ENCODE measurements at places on chromosomes 6 and 20.

DNA sequence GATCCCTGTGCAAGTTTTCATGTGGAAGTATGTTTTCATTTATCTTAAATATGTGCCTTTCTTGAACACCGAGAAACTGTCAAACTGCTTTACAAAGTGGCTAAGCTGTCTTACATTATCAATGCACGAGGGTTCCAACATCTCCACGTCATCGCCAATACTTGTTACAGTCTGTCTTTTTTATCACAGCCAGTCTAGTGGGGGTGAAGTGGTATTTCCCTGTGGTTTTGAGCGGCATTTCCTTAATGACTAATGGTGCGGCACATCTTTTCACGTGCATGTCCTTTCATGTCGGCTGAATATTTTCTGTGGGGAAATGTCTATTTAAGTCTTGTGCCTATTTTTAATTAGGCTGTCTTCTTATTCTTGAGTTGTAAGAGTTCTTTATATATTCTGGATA is 280.4 kb downstream of the FOXC1 start:
- DNase-seq, result no peak

- no peak for DNase-seq
Measured at GRCh38 chr20:8718279-8718678, 350.6 kb upstream of the PLCB4 start.

- no peak for DNase-seq
Measured at GRCh38 chr6:72746276-72746675, 124.4 kb downstream of the KCNQ5 start.

GRCh38 chr6:47202644-47203205 is 107.0 kb downstream of the TNFRSF21 start:
- DNase-seq, result no peak

DNA sequence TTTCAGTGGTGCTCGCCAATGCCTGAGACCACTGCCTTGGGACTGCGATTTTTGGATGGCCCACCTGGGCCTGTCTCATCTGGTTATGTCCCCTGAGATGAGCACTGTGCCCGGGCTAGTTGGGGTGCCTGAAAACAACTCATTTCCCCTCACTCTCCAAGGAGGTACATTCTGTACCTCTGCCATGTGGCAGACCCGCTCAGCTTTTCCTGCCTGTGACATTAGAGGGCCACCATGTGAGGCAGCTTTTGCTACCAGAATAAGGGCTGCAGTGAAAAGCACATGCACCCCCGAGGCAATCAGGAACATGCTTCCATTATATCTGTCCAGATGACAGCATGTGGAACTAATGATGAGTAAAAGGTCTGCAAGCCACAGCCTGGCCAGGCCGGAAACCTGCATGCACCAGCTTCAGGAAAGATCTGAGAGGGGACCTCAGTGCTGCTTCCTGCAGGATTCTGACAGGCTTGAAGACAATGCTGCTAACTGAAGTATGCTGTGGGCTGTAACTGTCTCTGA is 11.3 kb upstream of the SRSF6 start:
- DNase-seq, result no peak

DNA sequence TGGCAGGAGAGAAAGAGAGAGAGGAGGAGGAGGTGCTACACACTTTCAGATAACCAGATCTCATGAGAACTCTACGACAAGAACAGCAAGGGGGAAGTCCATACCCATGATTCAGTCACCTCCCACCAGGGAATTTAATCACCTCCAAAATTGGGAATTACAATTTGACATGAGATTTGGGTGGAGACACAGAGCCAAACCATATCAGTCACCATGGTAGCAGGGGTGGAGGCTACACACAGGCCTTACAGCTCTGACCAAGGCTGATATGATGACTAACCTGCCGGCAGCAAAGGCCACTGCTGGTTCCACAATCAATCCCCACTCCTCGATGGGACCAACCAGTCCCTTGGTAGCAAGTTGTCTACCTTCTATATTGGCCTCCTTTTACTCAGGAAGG is 13.6 kb upstream of the RBM24 start:
- no peak for DNase-seq

GRCh38 chr20:10090588-10091166 is 55.9 kb downstream of the ANKEF1 start:
- DNase-seq, result peak; percentile 27

GRCh38 chr6:26475823-26476729 is 18.3 kb downstream of the BTN2A1 start:
- DNase-seq, result no peak

GRCh38 chr6:10541591-10541990 is 20.4 kb downstream of the GCNT2 start:
- DNase-seq, result no peak

GRCh38 chr6:85680388-85680787 is 37.7 kb upstream of the SYNCRIP start:
- no peak for DNase-seq

DNA sequence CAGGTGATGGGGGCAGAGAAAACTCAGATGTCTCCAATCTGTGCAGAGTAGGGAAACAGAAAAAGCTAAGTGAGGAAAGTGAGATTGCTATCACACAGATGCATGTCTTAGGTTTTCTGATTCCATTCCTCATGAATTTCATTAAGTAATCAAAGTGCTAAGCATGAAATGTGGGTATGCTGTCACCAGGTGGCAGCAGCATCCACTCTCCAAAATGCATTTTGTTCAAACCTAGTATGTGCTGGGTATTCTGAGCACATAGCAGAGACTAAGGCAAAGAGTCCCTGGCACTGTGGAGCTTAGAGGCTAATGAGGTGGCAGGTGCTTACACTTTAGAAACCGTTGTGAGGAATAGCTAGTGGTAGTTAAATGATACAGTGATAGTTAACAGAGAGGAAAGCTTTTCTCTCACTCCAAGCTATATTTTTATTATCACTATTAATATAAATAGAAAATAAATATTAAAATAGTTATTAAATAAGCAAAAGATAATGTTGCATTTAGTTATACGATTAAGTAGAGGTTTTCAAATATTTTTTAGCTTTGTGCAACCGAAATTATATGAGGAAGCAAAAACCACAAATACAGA is 179.5 kb downstream of the CDH26 start:
- no peak for DNase-seq

DNA sequence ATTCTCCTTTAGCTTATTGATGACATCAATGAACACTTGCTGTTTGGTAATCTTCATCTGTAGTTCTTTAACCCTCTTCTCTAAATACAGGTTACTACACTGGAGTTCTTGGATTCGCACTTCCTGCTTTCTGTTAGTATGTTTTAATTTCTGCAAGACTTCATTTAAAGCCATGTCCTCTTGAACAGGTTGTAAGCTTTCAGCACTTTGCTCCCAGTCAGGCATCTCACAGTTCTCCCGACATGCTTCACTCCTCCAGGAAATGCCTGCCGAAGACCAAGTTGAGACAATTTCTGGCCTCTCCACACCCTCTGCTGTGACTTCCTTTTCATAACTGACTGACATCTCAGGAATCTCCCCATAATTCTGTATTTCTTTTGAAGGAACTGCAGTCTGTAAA is 15.8 kb downstream of the CAGE1 start:
- no peak for DNase-seq

- no peak for DNase-seq
Measured at GRCh38 chr6:96467814-96468213, 53.8 kb upstream of the UFL1 start.

DNA sequence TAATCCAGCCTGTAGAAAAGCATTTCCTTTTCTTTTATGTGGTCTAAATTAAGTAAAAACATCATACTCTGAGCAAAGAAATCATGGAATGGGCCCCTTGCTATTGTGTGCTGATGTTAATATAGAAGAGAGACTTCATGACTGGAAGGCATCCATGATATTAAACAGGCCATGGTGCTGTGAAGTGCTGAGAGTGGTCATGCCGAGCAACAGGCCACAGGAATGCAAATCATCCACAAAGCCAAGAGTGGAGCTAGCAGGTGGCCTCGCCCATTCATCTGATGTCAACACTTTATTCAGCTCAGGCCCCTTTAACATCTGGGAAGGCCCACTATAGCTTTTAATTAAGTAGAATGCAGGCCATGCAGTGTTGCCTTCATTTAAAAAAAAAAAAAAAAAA is 115.2 kb upstream of the HMGCLL1 start:
- no peak for DNase-seq

DNA sequence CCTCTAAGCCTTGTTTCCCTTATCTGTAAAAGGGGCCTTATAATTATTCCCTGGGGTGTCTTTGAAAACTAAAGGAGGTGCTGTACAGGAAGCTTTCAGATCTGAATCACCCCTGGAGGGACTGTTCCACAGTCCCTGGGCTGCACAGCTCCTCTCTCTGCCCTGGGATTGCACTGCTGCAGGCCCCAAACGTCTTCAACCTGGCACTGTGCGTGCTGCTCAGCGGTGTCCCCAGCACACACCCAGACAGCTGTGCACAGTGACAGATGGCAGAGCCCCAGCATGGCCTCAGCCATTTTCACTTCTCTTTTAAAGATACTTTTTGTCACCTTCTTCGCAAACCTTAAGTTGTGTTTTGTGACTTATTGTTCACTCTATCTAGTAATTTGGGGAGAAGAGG is 50.7 kb upstream of the INSM1 start:
- no peak for DNase-seq

DNA sequence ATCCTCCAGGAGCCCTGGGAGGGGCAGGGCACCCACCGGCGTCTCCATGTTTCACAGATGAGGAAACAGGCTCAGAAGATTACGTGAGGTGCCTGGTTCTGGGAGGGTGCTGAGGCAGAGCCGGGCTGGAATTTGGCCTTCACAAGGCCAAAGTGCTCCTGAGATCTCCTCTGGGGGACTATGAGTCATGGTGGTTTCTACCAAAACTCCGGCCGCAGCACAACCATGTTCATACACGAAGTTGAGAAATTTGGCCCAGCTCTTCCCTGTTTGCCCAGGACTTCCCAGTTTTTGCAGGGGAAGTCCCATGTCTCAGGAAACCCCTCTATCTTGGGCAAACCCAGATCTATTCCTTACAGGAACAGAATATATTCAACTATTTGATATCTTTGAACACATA is 172.9 kb upstream of the CDYL start:
- no peak for DNase-seq

DNA sequence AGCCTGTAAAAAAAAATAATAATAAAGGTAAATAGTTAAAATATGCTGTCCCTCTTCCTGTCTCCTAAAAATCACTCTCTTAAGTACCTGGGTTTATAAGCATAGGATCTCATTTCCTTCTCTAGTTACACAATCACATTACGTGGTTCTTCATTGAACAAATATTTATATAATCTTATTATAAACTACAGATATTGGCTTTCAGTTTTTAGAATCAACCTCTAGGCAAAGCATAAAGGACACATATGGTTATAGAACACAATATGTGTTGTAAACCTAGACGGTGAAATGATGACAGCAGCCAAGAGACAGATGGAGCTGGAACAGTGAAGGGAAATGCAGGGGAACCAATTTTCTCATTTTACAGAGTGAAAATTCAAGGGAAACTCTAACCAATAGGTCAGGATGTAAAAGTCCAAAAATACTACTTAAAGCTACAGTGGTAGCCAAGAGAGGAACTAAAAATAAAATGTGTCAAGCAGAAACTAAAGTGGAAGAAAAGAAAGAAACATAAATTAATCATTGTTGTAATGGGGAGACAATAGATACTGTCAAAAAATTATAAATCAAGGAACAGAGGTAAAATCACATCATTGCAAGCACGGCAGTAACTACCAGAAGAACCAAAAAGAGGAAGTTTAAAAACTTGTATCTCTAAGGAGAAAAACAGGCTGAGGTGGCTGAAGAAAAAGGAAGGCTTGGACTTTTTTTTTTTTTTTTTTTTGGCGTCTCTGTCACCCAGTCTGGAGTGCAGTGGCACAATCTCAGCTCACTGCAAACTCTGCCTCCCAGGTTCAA is 82.8 kb upstream of the CDYL start:
- no peak for DNase-seq

DNA sequence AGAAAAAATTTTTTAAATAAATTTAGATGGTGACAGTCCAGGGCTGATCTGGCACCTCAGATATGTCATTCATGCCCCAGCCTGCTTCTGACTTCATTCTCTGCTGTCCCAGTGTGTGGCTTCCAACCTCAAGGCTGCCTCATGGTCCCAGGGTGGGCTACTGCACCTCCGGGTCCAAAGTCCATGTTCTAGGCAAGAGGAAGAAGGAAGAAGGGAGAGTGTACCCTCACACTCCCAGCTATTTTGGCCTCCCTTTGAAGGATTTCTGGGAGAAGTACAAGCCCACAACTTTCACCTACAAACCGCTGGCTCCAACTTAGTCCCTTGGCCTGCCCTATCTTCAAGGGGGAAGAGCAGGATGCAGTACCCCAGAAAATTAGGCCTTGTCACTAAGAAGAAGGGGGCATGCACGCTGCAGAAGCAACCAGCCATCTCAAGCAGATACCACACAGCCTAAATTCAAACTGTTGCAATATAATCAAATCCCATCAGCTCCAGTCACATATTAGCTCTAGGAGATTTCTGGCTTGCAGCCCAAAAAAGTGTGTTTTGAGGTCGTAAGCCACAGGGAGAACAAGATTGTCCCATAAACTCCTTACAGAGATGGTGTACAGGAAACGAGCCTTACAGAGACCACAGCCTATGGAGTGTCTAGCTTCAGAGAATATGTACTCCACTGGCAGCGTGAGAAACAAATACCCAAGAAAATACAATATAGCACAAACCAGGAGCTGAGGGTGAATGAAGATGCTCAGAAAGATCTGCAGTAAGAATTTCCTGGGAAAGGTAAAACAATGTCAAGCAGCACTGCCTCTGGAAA is 906 bp upstream of the BTN3A2 start:
- DNase-seq, result no peak

DNA sequence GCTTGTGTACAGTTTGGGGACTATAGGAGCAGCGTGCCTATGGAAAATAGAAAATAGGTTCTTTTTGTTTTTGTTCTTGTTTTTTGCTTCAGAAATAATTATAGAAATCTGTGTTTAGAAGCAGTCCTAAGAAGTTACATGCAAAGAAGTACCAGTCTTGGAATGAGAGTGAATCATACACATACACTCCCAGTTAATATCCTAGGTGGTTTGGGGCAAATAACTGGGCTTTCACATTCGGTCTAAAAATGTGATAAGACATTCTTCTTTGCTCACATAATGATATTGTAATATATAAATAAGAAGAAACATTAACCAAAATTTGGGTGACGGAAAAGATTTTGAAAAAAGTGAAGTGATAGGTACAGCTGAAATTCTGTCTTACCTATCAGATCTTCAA is 61.0 kb downstream of the ENPP1 start:
- DNase-seq, result no peak

DNA sequence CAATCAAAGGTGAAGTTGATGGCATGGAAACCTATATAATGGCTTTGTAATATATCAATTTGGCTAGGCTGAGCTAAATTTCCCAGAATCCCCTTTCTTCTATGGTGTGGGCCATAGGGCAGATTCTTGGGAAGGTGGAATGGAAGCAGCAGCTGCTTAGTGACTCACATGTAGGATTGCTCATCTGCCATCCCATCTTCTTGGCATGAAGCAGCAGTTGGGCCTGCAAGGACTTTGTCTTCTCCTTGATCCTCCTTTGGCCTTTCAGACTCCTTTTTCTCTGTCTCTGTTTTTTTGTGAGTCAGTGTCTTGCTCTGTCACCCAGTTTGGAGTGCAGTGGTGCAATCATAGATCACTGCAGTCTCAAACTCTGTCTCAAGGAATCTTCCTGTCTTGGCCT is 52.6 kb upstream of the CEP162 start:
- DNase-seq, result no peak

- DNase-seq, result no peak
Measured at GRCh38 chr6:155272353-155273232, 8.8 kb downstream of the CLDN20 start.

All from nucleus accumbens (tissue), 56 donors.